ENCODE measurements at places on chromosomes 1 and 21.

DNA sequence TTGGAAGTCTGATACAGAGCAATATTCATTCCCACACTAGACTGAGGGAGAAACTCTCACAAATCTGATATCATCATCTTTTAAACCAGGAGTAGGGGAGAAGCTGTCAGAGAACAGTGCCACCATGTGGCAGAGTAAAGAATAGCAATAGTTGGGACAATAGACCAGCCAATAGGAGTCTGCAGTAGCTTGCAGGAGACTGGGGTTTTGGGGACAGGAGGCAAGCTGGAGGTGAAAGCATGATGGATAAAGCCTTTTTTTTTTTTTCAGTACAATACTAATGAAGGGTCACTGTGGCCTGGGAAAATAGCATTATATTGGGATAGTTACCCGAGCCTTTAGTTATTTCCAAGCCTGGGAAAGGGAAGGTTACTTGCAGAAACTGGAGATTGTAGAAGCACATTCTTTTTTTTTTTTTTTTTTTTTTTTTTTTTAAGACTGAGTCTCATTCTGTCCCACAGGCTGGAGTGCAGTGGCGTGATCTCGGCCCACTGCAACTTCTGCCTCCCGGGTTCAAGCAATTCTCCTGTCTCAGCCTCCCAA is 120.7 kb downstream of the S1PR1 start:
- peak; percentile 85 for DNase-seq

GRCh38 chr1:111621050-111621449 is 1.5 kb downstream of the RAP1A start:
- peak; percentile 46 for DNase-seq

- no peak for DNase-seq
These were observed 7.1 kb upstream of the ANP32E start for GRCh38 chr1:150243003-150243402.

- peak; percentile 9 for DNase-seq
These were observed 137.2 kb downstream of the KCTD3 start for GRCh38 chr1:215704089-215704860.

DNA sequence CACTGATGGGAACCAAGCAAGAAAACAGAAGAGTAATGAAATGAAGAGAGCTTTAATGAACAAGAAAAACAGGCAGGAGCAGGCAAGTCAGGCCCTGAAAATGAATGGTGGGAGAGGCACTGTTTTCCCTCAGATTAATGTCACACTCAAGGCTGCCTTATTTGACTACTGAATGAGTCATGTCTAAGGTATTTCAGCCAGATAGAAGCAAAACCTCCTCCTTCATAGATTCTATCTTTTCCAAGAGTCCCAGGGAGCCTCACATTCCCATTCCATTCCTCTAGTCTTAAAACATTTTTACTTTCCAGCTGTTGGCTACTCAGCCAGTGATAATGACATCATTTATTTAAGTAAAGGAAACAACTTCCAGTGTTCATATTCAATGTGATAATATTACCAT is 228.4 kb upstream of the NRIP1 start:
- no peak for DNase-seq

- no peak for DNase-seq
These were observed 73.1 kb downstream of the UMODL1 start for GRCh38 chr21:42144221-42144620.

DNA sequence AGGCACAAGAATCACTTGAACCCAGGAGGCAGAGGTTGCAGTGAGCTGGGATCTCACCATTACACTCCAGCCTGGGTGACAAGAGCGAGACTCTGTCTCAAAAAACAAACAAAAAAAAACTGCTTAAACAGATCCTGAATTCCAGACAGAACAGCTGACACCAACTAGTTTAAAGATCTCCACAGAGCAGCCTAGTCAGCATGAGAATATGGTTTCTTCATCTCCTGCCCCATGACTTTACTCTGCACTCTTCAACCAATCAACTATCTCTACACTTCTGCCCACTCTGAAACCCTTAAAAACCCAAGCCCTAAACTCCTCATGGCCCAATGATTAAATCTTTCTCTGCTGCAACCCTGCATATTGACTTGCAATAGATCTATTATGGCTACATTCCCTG is 7.5 kb upstream of the PRRC2C start:
- DNase-seq, result no peak

DNA sequence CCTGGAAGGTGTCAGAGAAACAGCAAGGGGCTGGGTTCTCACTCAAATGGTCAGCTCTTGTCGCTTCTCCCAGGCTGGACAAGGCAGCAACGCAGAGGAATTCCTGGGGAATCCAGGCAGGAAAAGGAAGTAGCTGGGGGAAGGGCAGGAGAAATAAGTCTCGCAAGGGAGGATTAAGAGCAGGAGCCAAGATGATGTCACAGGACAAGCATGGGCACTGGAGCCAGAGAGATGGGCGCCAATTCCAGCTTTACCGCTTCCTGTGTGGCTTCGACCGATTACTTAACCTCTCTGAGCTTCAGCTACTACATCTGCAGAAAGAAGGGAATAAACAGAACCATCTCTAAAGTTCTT is 70.5 kb downstream of the SSBP3 start:
- DNase-seq, result no peak

DNA sequence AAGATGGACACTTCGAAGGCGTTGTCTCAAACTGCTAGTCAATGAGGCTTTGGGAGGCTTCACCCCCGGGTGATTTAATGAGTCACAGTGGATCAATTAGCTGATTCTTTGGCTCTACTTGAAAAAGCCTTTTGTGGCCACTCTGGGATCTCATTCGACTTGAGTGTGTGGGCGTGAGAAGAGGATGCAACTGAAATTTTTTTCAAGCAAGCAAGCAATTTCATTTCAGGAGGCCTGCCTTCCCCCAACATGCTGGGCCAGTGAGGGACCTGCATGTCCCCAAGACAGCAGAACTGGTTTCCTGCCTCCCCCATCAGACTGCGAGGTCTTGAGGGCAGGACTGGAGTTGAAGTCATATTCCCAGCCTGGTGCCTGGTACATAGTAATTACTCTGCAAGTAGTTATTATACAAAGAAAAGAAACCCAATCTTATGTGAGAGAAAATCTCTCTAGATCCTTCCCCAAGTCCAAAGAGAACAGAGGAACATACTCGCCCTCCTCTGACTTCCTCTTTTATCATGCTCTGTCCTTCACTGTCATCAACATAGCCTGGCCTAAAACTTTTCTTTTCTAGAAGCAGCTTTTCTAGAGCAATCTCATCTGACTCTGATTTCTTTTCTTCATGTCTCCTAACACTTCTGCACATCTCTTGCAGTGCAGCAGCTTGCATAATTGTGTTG is 22.7 kb downstream of the SYT6 start:
- DNase-seq, result peak; percentile 21

DNA sequence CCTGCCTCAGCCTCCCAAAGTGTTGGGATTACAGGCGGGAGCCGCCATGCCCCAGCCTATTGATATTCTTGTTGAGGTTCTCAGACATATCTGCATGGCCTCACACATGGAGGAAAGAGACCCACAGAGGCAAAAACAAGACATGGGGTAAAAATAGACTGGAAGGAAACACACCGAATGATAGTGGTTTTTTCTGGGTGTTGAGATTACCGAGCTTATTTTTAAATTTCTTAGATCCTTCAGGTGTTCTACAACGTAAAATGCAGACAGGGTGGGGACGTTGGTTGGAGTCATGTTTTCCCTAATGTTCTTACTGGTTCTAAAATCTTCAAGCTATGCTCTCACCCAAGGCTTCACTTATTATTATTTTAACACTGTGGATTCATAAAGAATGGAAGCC is 23.9 kb upstream of the RUNX3 start:
- DNase-seq, result no peak

DNA sequence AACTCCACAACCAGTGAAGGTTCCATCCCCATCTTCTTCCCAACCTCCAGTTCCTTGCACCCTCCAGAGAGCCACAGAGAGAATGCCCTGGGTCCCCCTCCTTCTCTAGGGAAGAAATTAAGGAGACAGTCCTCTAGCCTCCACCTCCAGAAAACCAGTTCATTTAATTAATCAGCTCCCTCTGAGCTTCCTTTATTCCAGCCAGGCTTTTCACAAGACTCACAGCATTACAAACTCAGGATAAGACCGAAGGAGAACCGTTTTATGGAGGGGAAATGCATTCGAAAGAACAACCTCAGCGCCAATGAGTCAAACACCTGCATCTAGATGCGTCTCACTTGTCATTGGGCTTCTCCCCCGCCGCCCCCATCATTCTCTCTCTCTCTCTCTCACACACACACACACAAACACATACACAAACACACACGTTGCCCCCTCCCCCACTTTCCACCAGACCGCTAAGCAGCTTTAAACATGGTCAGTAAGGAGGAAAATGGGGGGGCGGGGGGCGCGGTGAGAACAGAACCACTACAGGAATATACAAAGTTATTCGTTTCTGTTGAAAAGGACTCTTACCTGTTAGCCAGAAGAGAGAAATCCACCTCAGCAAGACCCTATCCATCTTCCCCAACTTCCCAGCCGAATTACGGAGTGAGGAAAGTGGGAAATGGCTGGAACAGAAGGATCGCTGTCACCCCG is 544 bp downstream of the ILDR2 start:
- DNase-seq, result peak; percentile 9

DNA sequence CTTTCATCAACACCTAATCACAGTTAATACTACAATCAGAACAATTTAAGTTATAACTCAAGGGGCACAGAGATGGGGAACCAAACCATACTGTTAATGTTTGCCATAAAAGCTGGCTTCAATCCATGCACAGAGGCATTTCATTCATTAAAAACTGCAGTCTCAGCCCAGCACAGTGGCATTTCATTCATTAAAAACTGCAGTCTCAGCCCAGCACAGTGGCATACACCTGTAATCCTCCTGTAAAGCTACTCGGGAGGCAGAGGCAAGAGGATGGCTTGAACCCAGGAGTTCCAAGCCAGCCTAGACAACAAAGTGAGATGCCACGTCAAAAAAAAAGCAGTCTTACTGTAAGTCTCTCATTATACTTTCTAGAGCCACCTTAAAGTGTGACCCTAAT is 29.2 kb downstream of the ARID4B start:
- no peak for DNase-seq

DNA sequence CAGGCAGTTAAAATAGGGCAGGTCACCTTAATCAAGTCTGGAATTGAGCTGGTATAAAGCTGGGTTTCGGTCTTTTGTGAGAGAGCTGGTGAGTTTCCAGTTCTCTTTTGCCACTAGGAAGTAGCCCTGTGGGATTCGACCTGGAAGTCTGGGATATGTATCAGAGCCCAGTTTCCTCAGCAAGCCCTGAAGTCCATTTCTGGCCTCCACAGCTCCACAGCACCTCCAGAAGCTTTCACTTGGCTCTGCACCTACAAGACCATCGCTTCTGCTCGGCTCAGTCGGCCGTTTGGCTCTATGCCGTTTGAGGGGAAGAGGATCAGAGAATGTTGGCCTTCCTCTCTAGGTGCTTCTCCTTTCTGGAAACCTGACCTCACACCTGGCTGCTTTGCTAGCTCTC is 148.0 kb downstream of the GALNT2 start:
- no peak for DNase-seq

DNA sequence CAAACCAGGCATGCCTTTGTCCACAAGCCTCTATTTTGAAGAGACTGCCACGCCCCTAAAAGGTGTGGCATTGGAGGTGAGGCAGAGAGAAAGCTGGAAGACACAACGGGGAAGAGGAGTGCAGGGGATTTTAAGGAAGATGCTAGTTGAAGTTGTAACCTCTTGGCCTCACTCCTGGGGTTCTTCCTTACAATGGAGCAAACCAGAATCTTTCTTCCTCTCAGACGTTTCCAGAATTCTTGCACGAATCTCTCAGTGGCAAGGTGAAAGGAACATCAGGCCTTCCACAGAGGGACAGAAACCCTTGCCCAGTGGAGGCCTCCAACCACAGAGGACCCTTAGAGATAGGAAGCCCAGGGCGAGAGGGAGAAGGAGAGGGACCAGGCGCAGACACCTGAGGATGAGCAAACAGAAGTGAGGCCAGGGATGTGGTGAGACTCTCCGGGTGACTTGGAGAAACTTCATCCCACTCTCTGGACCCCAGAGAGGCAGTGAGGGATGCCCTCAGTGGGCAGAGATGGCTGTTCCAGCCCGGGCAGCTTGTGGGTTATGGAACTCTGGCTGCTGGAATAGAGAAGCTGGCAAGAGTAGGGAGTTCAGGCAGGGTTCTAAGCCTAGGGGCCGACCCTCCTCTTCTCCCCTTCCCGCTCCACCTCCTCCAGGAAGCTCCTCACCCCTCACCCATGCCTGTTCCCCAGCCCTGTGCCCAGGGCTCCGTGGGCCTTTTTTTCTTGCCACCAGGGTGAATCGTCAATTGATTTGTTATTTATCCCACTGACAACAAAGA is 136.8 kb upstream of the RUNX3 start:
- DNase-seq, result no peak

GRCh38 chr21:39346671-39347331 is 2.1 kb downstream of the HMGN1 start:
- DNase-seq, result no peak

DNA sequence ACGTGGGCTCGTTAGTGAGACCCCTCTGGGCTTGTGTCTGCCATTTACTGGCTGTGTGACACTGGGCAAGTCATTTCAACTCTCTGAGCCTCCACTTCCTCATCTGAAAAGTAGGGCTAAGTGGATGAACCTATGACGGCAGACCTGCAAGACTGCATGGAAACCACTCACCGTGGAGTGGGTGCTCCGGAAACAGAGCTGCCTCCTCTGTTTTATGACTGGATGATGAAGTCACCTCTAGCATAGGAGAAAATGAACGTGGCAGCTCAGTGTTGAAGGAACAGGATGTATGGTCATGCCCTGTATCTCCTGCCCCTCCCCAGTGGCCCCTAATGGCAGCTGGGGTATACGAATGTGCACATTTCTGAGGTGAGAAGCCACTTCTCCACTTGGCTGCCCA is 40.5 kb downstream of the STPG1 start:
- DNase-seq, result no peak

DNA sequence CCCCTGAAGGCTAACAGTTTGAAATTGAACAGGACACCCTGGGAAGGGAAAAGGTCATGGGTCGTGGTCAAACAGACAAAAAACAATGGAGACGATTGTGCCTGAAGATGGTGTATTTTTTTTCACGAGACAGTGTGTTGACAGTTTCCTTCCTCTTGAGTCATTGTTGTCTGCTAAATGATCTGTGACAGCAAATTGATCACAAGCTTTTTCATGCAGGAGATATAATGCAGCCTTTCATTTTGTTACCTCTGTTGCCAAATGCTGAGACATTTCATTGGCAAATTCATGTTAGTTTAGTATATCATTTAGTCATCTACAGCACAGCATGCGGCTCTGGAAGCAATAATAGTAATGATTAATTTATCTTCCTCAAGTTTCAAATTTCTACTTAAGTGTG is 27.7 kb downstream of the UBE2U start:
- DNase-seq, result no peak

All from hematopoietic multipotent progenitor cell treated with erythropoietin and hydrocortisone succinate and interleukin-3 and kit ligand, for 6 days (in vitro differentiated cells).